ENCODE measurements at places on chromosomes 7 and 10.

GRCh38 chr10:44032216-44032615, 352.7 kb downstream of the CXCL12 start:
- DNase-seq = no peak

DNA sequence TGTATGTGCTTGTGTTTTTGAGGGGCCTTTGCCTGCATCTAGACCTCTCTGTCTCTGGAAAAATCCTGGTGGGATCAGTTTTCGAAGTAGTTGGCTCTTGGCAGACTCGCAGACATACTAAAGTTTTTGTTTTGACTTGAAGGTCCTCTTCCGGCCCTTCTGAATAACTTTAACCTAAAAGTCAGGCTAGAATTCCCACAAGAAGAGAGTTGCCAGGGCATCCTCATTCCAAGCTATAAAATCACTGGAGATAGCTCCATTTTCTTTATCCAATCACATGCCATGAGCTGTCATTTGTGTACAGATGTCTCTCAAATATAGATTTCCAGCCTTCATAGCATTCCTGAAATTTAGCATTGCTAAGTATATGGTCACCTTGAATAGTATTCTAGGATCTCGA, 967.8 kb downstream of the LRMDA start:
- no peak for DNase-seq

DNA sequence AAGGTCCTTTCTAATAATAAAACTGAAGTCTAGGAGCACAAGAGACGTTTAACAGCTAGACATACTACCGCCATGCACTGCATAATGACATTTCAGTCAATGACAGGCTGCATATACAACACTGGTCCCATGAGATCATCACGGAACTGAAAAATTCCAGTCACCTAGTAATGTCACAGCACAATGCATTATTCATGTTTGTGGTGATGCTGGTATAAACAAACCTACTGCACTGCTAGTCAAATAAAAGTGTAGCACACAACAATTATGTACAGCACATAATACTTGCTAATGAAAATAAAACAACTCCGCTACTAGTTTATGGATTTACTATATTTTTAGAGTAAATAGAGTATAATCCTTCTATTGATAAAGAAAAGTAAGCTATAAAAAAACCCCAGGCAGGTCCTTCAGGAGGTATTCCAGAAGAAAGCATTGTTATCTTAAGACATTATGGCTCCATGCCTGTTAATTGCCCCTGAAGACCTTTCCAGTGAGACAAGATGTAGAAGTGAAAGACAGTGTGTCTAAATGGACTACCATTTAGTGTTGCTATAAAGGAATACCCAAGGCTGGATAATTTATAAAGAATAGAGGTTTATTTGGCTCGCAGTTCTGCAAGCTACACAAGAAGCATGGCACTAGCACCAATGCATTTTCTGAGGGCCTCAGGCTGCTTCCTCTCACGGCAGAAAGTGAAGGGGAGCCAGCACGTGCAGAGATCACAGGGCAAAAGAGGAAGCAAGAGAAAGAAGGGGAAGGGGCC, 47.1 kb downstream of the HIBADH start:
- DNase-seq = no peak

- no peak for DNase-seq
Measured at GRCh38 chr7:104963991-104964385, 50.0 kb upstream of the KMT2E start.

- no peak for DNase-seq
Measured at GRCh38 chr7:158410720-158411119, 176.9 kb downstream of the PTPRN2 start.

DNA sequence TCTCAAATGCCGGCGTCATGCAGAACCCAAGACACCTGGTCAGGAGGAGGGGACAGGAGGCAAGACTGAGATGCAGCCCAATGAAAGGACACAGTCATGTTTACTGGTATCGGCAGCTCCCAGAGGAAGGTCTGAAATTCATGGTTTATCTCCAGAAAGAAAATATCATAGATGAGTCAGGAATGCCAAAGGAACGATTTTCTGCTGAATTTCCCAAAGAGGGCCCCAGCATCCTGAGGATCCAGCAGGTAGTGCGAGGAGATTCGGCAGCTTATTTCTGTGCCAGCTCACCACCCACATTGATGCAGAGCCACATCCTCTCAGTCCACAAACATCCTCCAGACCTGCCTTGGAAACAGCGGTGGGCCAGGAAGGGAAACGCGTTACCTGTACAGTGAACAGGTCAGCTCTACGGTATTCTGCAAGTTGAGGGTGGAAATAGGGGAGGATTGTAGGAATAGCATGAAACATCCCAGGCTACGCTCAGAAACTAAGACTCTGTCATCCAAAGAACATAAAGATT, 133.1 kb upstream of the PRSS1 start:
- no peak for DNase-seq

DNA sequence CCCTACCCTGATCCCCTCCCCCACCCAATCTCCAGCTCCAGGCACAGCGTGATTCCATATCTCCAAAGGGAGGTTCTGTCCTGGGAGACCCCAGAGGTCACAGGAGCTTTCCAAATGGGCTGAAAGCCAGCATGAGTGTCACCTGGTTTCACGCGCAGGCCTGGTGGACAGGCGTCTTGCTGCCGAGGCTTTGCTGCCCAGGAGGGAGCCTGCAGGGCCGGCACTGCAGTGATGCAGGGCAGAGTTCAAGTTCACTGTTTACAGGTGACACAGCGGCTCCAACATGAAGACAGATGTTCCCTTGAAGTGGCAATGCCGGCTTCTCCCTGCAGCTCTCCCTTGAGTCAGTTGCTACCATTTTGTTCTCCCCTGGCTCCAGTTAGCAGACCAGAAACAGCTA, 104.3 kb downstream of the TCERG1L start:
- no peak for DNase-seq

DNA sequence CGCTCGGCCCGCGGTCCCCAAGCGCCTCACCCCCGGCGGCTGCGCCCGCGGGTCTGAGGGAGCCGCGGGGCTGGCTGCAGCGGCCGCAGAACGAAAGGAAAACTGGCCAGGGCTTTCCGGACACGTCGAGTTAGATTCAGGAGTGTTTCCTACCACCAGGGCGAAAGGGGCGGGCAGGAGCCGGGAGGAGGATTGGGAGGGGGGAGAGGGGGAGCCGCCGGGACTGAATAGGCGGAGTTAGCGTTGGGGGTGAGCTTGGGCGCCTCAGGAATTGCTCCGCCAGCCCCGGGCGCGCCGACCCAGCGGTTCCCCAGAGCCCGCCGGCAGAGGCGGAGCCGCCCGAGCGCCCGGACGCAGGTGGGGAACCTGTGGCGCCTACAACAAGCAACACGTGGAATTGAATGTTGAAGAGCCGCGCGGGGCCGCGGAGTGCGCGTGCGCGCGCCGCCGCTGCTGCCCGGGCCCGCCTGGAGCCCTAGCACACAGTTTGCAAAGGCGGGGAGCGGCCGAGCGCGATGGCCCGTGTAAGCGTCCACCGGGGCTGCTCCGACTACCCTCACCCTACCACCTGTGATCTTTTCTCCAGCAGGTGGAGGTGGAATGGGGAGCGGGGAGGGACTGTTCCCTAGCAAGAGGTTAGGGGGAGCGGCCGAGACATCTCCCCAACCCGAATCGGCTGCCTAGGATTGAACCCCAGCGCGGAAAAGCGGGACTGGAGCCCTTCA, at the start of gene CADPS2:
CADPS2 (minus strand) TSS at position 104 of the 725 bp plus-strand sequence. CDS start 123 bp downstream, outside the sequence.
- peak; percentile 21 for DNase-seq

DNA sequence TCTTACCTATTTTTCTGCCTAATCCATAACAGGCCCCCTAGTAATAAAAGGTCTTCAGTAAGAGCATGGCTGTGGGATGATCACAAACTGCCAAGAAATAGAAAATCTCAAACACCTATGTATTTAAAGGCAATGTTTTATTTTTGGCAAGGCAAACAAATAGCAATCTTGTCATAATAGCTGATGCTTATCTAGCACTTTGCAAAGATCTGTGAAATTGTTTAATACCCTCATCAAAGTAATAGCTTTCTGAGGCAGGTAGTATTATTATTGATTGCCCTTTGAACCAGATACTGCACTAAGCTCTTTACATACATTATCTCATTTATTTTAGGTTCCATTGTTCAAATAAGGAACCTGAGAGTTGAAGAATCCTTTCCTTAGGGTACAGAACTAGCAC, 1.6 kb upstream of the CADPS2 start:
- DNase-seq = no peak

GRCh38 chr7:81957517-81957916, 187.7 kb upstream of the HGF start:
- no peak for DNase-seq

GRCh38 chr7:28423112-28423511, 10.8 kb downstream of the CREB5 start:
- DNase-seq = no peak

GRCh38 chr10:71394926-71395562, 1.7 kb upstream of the CDH23 start:
- no peak for DNase-seq

- DNase-seq = no peak
Measured at GRCh38 chr10:8487346-8487745, 432.9 kb downstream of the GATA3 start.

DNA sequence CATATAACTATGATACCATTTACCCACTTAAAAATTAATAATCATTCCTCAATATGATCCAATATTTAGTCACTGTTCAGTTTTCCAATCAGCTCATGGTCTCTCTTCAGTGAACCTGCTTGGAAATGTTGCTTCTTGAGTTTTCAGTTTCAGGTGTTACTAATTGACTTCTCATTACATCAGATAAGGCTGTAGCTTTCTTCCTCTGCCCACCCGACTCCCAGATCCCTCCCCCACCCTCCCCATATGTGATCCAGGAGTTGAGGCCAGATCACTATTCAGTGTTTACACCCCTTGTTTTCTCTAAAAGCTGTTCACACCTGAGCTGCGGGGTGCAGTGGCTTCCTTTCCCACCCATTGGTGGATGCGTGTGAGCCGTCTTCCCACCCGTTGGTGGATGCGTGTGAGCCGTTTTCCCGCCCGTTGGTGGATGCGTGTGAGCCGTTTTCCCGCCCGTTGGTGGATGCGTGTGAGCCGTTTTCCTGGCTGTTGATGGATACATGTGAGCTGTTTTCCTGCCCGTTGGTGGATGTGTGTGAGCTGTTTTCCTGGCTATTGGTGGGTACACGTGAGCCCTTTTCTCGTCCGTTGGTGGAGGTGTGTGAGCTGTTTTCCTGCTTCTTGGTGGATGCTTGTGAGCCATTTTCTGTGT, 3.2 kb upstream of the MTG1 start:
- no peak for DNase-seq

GRCh38 chr10:31508882-31509281, 189.9 kb downstream of the ZEB1 start:
- no peak for DNase-seq

DNA sequence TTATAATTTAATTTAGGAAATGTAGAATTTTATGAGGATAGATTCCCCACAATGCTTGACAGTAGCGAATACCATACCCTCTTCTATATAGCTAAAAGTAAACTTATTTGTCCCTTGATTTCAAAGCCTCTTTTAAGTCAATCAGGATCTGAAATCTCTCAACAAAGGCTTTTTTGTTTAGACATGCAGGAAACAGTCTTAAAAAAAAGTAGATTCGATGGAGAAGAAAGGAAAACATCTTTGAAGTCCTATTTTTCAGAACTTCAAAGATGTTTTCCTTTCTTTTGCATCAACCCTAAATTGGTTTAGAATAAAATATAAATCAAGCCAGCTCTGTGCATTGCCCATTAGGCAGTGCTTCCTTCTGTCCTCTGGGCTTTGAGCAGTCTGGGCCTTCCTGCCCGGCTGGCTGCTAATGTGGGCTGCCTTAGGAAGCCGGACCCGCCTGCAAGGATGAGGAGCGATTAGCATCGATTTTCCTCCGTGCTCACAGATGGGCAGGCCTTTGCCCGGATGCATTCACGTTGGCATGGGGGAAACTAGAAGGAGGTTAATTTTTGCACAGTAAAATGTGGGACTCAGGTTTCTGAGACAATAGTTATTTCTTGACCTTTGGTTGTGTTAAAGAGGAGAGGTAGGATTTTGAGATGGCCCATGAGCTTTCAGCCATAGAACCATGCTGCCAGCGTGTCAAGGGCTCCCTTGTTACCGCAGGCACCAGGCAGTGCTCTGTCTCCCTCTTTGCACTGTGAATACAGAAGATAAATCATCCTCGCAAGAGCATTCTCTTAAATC, 15.5 kb downstream of the MSRB2 start:
- DNase-seq = no peak

GRCh38 chr10:114265392-114266053, 26.5 kb downstream of the VWA2 start:
- no peak for DNase-seq

- DNase-seq = no peak
Measured at GRCh38 chr7:70034999-70035398, 436.7 kb downstream of the AUTS2 start.

GRCh38 chr7:84060000-84060399, 134.6 kb downstream of the SEMA3A start:
- no peak for DNase-seq

DNA sequence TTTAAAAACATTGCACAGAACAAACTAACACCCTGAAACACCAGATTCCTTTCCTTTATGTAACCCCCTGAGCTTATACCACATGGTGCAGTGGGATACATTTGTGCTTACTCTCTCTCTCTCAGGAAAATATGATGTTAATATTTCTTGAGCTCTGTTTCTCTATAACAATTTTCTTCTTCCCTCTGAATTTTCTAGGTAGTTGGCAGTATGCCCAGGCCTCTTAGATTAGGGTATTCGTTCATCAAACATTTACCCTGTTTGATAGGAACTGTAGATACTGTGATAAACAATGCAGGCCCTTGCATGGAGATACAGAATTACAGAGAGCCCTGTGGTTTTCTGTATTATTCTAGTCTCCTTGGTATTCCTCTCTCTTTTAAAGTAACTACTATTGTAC, 567.8 kb downstream of the IPMK start:
- no peak for DNase-seq

DNA sequence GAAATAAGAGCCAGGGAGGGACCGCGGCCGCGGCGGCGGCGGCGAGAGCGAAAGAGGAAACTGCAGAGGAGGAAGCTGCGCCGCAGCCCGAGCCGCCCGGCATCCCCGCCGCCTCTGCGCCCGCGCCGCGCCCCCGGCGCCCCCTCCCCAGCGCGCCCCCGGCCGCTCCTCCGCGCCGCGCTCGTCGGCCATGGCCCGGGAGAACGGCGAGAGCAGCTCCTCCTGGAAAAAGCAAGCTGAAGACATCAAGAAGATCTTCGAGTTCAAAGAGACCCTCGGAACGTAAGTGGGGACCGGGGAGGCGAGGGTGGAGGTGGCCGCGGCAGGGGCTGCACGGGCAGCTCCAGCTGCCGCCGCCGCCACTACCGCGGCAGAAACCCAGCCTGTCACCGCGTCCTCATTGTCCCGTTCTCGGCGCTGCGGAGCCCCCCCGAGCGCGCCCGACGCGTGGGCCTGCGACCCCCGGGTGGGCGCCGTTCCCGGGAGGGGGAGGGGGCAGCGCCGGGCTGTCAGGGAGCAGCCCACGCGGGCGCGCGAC, 351 bp downstream of the CAMK1D start:
- no peak for DNase-seq
